ENCODE measurements at places on chromosomes 5 and 9. TPM values are rescaled to one million over a fixed set of nuclear protein-coding genes. Genes with fewer than 3 reads are reported as not detected.
A peak's percentile ranks its signal among the peaks of the same experiment; 100 is the strongest.

UQCRQ gene
- total RNA-seq: 62.5 TPM

SLC36A2 gene
- not detected for total RNA-seq

- no peaks in the 10 kb centered on the region for H3K4me1 ChIP-seq
- no peaks in the 10 kb centered on the region for H3K27me3 ChIP-seq
- H3K36me3 ChIP-seq: no peaks in the 10 kb centered on the region
- no peak for DNase-seq
- no peak overlapping the region for H3K27ac ChIP-seq
Observed at GRCh38 chr9:90727488-90727887, 74.1 kb upstream of the SYK start.

- H3K27ac ChIP-seq: peak overlapping the region; percentile 94
- H3K4me1 ChIP-seq: peaks cover 41% of the 10 kb centered on the region
- H3K4me3 ChIP-seq: no peak overlapping the region
- DNase-seq: no peak
Observed at GRCh38 chr5:136056336-136056735, 27.5 kb downstream of the TGFBI start.

DNA sequence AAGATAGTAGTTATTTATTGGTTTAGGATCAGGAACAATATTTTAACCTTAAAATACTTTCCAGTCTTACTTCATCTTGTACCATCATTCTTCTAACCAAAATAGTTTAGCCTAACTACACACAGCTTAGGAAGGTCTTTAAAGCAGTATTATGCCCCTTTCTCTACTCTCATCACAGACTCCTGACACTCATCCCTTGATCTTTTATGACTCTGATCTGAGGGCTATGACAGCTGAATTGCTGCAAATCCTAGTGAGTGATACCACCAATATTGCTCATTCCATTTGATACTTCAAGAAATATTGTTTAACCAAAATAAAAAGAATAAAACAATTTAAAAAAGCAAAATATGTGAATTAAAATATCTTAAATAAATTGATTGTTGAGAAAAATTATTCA is 746.6 kb upstream of the ACO1 start:
- H3K4me3 ChIP-seq: no peak overlapping the region
- no peak overlapping the region for H3K27ac ChIP-seq
- H3K4me1 ChIP-seq: no peaks in the 10 kb centered on the region

DNA sequence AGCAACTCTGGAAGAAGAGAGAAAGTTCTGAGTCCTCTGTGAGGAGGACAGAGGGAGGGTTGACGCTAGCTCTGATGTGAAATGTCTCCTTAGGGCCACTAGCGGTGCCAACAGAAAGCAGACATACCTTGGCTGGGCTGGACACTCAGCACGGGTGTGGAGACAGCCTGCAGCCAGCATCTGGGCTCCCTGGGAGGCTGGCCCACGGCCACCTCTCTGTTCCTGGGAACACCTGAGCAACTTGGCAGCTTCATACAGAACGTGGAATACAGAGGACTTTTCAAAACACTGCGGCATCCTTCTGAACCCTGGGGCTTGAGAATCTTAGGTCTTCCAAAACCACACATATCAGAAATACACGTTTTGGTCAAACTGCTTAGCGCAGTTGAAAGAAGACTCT is 269.1 kb downstream of the FSTL4 start:
- H3K4me1 ChIP-seq: no peaks in the 10 kb centered on the region
- H3K36me3 ChIP-seq: no peaks in the 10 kb centered on the region
- H3K27ac ChIP-seq: no peak overlapping the region
- no peak for DNase-seq
